ENCODE measurements at places on chromosomes 16 and 17.

GRCh38 chr17:73998249-73998648, 205.2 kb upstream of the RPL38 start:
- DNase-seq: no peak

- DNase-seq: no peak
These were observed 23.5 kb downstream of the TRIM25 start for GRCh38 chr17:56890390-56890789.

DNA sequence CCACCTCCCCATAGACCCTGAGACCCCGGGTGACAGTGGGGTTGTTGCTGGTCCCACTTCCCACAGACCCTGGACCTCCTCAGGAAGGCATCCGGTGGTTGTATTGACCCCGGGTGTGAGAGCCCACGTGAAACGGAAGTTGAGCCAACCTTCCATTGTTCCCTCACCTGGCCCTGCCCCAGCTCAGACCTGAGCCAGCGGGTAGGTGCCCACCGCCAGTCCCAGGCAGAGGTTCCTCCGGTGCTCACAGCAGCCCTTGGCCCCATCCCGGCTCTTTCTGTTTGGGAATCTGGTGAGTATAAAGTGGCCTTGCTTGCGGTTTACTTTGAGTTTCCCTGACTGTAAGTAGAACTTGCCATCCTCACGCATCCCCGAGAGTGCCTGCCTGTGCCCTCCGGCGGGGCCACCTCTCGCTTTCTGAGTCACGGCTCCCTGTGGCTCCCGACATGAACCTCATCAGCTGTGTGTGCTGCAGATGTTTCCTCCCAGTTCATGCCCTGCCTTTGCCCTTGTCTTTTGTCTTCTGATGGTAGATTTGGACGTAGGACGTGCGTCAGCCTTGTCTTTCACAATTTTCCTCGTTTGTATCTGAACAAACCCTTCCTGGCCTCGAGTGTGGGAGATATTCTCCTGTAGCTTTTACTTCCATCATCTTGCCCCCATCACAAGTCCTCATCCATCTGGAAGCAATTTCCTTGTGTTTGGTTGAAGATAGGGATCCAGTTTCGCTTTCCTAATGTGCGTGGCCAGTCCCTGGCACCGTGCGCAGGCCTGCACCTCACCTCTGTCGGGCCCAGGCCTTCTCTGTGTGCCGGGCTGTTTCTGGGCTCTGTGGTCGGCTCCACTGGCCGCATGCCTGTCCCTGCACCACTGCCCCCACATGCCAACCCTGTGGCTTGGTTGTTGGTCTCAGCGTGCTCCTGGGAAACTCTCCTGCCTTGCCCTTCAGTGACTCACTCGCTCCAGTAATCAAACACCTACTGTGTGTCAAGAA, 76.0 kb downstream of the METRNL start:
- DNase-seq: no peak

GRCh38 chr16:17963185-17963836, 373.2 kb downstream of the NPIPA8 start:
- DNase-seq: no peak

GRCh38 chr16:50193594-50193993, 40.5 kb downstream of the TENT4B start:
- no peak for DNase-seq

GRCh38 chr16:70494202-70494770, 29.1 kb downstream of the COG4 start:
- no peak for DNase-seq

DNA sequence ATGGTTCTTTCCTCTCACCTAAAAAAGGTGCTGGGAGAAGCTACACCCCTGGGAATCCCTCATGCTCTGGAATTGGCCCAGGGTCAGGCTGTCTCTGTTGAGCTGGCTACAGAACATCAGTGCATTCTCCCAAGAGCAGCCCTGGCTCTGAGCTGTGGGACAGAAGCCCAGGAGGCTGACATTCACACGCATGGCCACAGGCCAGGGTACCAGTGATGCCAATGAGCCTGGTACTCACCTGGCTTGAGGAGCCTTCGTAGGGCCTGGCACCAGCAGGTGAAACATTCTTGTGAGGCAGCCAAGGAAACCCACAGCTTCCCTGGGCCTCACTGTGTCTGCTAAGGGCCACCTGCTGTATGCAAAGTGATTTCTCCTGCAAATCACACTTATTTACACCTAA, 121.7 kb upstream of the CCL2 start:
- no peak for DNase-seq

DNA sequence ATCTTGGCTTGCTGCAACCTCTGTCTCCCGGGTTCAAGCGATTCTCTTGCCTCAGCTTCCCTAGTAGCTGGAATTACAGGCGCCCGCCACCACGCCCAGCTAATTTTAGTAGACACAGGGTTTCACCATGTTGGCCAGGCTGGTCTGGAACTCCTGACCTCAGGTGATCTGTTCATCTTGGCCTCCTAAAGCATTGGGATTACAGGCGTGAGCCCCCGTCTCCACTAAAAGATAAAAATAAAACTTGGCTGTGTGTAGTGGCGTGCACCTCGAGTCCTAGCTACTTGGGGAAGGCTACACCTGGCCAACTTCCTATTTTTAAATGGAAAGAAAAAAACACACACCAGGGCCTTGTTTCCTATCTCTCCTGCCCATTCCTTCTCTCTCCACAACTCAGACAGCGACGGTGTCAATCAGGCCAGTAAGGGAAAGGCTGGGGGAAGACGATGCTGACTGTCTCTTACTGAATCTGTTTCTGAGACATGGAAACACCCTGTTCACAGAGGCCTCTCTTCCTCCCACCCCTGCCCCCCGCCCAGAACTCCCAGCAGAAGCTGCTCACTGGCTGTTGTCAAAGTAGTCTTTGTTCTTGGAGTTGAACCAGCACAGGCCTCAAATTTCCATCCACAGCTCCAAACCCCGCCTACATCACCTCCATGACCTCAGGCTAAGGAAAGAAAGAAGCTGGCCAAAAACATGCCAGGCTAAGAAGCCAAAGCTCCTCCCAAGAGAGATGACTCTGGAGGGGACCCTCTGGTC, 96.6 kb downstream of the NXN start:
- peak; percentile 77 for DNase-seq

DNA sequence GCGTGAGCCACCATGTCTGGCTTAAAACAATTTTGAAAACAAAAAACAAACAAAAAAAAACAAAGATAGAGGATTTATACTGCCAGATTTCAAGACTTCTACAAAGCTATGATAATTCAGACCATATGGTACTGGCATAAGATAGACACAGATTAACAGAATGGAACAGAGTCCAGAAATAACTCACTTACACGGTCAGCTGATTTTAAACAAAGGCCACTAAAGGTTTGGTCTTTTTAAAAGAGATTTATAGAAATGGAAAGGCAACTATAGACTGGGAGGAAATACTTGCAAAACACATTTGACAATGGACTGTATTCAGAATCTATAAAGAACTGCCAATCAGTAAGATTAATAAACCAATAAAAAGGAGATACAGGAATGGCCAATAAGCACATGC, 48.6 kb upstream of the MNT start:
- peak; percentile 9 for DNase-seq

- DNase-seq: no peak
These were observed 8.8 kb downstream of the TBX2 start for GRCh38 chr17:61408151-61409041.

GRCh38 chr17:27525836-27526603, 69.8 kb downstream of the KSR1 start:
- DNase-seq: no peak

- DNase-seq: no peak
These were observed 701 bp upstream of the DPEP2 start for GRCh38 chr16:67999985-68000384.

GRCh38 chr16:11056090-11056992, 112.0 kb downstream of the CLEC16A start:
- peak; percentile 21 for DNase-seq

DNA sequence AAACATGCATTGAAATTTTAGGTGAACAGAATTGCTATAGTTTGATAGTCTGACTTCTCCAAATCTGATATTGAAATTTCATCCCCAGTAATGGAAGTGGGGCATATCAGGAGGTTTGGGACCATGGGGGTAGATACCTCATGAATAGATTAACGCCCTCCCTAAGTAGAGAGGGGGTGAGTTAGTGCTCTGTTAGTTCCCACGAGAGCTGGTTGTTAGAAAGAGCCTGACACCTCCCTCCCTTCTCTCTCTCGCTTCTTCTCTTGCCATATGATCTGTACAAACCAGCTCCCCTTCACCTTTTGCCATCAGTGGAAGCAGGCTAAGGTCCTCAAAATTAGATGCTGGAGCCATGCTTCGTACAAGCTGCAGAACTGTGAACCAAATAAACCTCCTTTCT, 78.8 kb downstream of the BRIP1 start:
- no peak for DNase-seq

- no peak for DNase-seq
These were observed 231.1 kb downstream of the SOX9 start for GRCh38 chr17:72351884-72352346.

DNA sequence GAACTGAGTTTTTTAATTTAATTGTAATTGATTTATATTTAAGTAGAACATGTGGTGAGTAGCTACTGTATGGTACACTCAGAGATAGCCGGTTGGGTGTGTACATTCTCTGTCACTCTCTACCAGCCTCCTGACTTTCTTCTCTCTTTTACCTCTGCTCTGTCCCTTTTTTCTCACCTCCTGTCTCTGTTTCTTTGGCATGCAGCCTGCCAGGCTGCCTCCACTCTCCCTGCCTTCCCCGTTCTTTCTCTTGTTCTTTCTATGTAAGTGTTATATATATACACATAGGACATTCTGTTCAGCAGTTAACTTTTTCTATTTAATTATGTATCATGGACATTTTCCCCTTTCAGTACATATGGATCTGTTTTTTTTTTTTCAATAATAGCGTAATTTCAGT, 50.8 kb downstream of the MRTFB start:
- no peak for DNase-seq

- no peak for DNase-seq
These were observed 2.5 kb downstream of the DUSP14 start for GRCh38 chr17:37492167-37492566.

DNA sequence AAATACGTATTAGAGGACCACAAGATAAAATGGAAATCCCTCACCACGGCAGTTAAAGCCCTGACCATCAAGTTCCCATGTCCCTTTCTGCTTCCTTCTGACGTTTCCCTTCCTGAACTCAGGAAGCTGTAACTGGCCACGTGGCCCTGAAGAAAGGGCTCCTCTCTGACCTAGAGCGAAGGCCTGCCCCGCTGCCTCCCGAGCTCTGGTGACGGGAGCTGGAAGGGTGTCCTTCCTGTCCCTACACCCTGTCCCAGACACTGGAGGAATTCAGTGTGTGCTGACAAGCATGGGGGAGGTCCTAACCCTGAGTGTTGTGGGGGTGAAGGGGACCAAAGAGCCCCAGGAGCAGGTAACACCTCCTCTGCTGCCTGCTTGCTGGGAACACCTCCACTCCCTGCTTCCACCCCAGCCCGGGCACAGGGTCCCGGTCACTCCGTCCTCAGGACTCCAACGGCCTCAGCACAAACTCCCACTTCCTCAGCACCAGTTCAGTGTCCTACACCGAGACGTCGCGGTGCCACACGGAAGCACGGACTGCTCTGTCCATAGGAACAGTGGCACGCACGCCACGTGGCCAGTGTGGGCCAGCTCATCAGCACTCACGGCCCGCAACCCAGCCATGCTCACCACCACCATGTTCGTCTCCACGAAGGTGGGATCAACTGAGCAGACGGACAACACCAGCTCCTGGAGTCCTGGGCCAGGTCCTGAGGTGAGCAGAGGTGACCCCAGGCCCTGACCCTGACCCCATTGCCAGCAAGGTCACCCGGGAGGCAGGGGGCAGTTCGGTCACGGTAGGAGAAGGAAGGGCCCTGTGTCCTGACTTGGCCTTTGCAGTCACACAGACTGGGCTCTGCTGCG, 16.9 kb downstream of the TMEM235 start:
- no peak for DNase-seq

GRCh38 chr17:9862220-9862619, 36.5 kb downstream of the GLP2R start:
- DNase-seq: peak; percentile 17

DNA sequence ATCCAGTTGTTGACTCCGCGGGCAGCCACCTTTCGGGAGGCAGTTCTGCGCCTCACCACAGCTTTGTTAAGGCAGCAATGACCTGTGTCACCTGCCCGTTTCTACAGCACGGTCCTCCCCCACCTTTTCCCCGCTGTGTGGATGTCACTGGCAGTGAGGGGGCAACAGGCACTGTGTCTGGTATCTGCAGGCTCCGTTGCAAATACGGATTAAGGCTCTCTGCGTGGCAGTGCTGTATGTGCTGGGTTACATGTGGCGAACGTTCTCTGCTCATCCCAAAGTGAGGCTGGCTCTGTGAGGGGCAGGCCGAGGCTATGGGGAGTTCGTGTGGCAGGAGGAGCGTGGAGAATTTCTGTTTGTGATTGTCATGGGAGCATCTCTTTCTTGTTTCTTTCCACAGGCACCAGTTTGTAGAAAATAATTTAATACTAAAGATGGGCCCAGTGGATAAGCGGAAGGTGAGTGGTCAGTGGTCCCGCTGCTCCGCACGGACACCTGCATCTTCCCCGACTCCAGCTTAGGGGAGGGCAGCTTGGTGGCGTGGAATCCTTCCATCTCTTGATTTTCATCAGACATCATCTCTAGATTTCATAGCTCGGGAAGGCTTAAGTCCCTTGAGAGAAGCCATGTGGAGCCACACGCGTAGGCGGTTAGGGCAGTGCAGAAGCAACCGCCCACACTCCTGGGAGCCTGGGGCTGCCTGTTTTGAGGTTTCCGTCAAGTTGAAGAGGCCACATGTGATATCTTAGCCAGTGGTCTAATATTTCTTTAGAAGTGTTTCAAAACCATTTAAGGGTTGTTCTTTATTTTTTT, 57.8 kb downstream of the PDPK1 start:
- no peak for DNase-seq

DNA sequence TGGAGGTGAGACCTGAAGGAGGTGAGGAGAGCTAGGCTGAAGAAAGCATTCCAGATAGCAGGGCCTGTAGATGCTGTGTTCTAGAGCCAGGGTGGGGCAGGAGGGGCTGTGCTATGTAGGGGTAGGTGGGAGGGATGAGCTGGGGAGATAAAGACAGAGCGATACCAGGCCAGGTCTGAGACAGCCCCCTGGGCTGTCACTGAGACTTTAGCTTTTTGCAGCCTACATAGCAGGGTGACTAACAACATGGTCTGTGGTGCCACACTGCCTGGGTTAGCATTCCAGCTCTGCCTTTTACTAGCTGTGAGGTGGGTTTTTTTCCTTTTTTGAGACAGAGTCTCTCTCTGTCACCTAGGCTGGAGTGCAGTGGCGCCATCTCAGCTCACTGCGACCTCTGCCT, 14.3 kb downstream of the NUP85 start:
- no peak for DNase-seq

DNA sequence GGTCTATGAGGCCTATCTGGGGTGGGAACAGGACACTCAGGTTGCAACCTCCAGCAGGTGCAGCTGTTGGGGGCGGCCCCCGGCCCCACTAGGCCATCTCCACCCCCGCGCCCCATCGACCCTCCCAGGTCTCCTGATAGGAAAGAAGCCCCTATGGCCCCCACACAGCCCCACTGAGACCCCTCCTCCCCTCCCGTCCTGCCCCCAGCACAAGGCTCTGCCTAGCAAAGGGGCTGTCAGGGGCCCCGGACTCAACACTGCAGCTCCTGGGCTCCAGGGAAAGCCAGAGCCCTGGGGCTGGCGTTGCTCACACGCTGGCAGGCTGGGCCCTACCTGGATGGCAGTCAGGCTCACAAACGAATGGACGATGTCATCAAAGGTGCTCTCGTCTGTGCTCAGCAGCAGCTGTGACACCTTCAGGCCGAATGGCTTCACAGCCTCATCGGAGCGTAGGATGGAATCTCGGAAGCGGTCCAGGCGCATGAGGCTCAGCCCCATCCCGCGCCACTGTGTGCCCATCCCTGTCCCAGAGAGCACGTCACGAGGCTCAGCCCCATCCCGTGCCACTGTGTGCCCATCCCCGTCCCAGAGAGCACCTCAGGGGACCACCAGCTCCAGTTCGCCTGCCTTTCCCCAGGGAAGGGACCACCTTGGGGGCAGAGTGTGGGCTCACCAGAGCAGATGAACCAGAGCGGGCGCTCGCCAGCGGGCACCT, 7.3 kb downstream of the FASN start:
- DNase-seq: no peak
